Gastrocnemius medialis (tissue), 4 donors: ENCODE measurements at places on chromosomes 2 and 18. TPM values are rescaled to one million over a fixed set of nuclear protein-coding genes. Genes with fewer than 3 reads are reported as not detected.

DNA sequence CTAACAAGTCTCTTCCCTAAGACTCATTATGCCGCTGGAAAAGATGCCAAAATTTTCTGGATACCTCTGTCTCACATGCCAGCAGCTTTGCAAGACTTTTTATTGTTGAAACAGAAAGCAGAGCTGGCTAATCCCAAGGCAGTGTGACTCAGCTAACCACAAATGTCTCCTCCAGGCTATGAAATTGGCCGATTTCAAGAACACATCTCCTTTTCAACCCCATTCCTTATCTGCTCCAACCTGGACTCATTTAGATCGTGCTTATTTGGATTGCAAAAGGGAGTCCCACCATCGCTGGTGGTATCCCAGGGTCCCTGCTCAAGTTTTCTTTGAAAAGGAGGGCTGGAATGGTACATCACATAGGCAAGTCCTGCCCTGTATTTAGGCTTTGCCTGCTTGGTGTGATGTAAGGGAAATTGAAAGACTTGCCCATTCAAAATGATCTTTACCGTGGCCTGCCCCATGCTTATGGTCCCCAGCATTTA is 26.3 kb downstream of the DHRS9 start:
- no peak for DNase-seq

GRCh38 chr2:74413001-74413698 is 8.3 kb downstream of the C2orf81 start:
- DNase-seq: no peak

GRCh38 chr2:172213116-172213860 is 110.6 kb upstream of the DLX2 start:
- no peak for DNase-seq

DNA sequence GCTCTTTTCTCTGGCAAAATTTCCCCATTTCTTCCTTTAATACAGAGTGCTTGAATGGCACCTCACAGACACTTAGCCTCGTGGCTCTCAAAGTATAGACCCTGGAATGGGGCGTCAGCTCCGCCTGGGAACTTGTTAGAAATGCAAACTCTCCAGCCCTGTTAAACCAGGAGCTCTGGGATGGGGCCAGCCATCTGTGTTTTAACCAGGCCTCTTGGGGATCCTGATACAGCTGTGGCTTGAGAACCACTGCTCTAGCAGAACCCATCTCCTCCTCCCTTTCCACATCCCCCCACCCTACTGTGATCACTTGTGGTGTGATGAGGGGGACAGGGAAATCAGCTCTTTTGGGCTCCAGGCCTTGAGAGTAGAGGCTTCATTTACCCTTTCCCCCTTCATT is 15.9 kb downstream of the LTBP1 start:
- no peak for DNase-seq

- DNase-seq: no peak
These were observed 16.1 kb downstream of the MTX2 start for GRCh38 chr2:176285321-176285720.

GRCh38 chr2:197500503-197501131 is 438 bp downstream of the HSPE1 start:
- DNase-seq: peak; percentile 17

DNA sequence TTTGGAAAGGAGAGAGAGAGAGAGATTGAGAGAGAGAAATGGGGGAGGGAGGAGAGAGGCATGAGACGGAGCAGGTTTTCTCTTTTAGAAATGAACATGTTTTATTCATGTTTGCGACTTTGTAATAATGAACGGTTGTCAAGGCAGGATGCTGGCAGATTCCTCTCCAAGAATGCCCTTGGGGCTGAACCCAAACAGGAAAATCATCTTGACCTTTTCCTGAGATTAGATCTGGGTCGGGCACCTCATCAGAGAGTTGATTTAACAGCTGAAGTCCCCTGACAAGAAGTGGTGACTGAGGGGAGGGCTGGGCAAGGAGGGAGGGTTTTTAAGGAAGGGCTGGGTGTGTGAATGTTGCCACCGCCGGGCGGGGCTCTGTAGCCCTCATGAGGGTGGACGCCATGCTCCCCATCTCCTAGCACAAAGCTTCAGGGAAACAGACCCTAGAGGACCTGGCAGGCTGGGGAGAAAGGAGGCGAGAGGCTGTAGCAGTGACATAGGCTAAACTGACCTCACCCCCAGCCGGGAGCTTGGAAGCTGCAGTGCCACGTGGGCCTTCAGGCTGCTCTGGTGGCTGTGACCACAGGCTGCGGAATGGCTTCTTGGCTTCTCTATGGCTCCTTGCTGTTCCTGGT is 60.0 kb downstream of the LIPG start:
- DNase-seq: no peak

- DNase-seq: no peak
These were observed 5.2 kb downstream of the TXNDC2 start for GRCh38 chr18:9890957-9891356.

- DNase-seq: no peak
These were observed 179.4 kb downstream of the MYCN start for GRCh38 chr2:16119741-16120140.

DNA sequence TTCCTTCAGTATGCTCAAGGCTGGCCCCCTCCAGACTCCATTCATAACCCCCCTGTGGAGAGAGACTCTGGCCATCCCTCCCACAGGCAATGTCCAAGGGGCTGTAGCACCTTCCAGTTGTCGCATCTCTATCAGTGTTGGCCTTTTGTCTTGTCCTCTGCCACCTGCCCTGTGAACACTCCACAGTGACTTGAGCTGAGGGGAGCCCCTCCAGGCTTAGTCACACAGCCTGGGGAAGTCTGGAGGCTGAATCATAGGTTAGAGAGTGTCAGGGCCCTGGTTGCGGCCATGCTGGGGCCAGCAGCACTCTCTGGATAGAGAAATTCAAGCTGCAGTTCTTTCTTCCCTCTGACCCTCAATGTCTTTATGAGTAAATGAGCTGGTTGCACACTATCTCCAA is 64.7 kb downstream of the GYPC start:
- DNase-seq: no peak

DNA sequence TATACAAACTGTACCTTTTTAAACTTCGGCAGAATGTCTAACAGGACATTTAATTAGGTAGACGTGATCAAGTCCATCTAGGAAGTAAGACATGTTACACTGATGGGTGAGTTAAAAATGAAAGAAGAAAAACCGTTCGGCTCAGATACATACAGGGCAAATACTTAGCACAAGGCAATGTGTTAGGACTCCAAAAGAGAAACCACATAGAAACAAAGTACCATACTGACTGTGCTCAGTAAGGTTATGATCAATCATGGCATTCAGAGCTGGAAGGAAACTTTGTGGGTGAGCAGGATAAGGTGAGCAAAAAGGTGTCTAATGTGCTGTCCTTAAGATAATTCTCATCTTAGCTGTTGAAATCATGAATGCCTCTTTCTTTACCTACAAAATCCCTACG is 211.9 kb downstream of the STK39 start:
- DNase-seq: no peak

- no peak for DNase-seq
These were observed 666.5 kb downstream of the DCDC2C start for GRCh38 chr2:4369826-4370419.

DNA sequence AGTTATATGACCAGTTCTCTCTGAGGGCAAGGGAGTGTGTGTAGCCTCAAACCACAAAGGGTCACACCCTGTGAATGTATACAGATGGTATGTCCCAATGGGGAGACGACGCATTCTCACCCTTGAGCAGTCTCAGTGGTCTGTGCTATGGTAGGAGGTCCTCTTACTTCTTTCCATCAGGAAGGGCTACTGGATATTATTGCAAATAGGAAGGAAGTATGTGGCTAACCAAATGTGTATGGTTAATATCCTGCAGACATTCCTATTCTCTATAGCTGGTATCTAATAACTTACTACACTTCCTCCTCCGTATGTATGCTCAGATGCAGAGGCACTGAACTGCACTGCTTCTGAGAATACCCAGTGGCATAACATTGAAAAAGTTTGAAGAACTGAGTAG is 306.7 kb upstream of the CCDC68 start:
- no peak for DNase-seq

DNA sequence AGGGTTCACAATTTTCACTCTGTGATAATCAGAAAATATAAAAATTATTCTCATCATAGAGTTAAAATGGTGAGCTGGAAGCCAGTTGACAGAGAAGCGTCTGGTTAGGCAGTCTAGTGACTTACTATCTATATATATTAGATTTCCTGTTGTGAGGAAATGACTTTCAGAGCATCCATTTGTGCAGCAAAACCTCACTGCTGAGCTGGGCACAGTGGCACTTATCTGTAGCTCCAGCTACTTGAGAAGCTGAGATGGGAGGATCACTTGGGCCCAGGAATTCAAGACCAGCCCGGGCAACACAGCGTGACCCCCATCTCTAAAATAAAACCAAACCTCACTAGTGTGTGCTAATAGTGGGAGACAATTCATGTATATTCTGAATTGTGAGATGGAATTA is 7.2 kb upstream of the KIAA2012 start:
- no peak for DNase-seq

- DNase-seq: no peak
These were observed 21.0 kb downstream of the SPOPL start for GRCh38 chr2:138522556-138522955.

GRCh38 chr2:218257390-218257981 is 3.3 kb upstream of the GPBAR1 start:
- peak; percentile 9 for DNase-seq

DNA sequence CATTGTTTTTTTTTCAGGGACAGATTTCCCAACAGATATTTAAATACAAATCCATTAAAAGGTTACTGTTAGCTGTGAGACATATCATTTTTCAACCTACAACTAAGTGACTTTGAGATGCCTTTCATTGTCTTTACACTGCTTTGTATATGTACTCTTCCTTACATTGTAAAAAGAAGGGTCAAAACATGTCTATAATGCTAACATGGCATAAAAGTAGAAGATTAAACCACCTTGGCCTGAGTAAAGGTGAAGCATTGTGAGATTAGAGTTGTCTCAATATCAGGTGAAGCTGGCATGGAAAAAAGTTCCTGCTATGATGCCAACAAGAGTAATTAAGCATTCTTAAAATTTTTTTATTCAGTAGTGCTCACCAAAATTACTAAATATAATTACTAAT is 1508.5 kb upstream of the NXPH2 start:
- DNase-seq: no peak

- DNase-seq: no peak
These were observed 92.6 kb upstream of the KCNE4 start for GRCh38 chr2:222959358-222959757.

DNA sequence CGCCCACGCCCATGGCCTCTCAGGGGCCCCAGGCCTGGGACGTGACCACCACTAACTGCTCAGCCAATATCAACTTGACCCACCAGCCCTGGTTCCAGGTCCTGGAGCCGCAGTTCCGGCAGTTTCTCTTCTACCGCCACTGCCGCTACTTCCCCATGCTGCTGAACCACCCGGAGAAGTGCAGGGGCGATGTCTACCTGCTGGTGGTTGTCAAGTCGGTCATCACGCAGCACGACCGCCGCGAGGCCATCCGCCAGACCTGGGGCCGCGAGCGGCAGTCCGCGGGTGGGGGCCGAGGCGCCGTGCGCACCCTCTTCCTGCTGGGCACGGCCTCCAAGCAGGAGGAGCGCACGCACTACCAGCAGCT is 2.4 kb downstream of the B3GNT7 start:
- no peak for DNase-seq

B3GNT7 gene
- total RNA-seq: 0.39 TPM

SERPINB3 gene
- not detected for total RNA-seq

FNDC4 gene
- total RNA-seq: 6.4 TPM

NMUR1 gene
- total RNA-seq: not detected

TMEM200C gene
- not detected for total RNA-seq

TCF23 gene
- 0.20 TPM for total RNA-seq

CHRNG gene
- total RNA-seq: 35.5 TPM

DCDC2C gene
- total RNA-seq: not detected

CTAGE1 gene
- not detected for total RNA-seq
